Common myeloid progenitor, CD34-positive (primary cell): ENCODE measurements at places on chromosomes 1 and 21.

DNA sequence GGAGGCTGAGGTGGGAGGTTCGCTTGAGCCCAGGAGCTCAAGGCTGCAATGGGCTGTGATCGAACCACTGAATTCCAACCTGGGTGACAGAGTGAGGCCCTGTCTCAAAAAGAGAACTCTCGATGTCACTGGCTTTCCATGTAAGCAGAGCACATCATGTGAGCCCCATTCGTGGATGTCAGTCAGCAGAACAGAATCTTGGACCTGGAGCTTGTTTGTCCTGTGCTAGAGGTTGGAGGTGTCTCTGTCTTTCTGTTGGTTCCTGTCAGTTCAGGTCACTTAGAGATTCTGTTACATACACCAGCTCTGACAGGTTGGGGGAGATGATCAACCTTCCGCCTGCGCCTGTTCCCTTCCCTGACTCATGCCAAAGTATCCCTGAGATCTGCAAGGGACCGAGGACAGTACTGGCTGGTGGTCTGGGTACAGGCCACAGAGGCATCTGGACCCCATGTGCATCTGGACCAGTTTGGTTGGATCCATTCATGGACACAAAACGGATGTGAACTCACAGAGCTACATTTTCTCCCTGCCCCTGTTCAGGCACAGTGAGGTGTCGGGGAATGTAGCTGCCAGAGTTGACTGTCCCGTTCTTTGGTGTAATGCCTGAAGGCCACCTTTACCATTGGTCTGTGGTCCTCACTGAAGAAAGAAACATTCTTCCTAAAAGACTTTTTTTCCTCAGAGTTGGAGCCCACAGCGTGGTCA is 10.0 kb downstream of the ARF1 start:
- DNase-seq, result no peak

DNA sequence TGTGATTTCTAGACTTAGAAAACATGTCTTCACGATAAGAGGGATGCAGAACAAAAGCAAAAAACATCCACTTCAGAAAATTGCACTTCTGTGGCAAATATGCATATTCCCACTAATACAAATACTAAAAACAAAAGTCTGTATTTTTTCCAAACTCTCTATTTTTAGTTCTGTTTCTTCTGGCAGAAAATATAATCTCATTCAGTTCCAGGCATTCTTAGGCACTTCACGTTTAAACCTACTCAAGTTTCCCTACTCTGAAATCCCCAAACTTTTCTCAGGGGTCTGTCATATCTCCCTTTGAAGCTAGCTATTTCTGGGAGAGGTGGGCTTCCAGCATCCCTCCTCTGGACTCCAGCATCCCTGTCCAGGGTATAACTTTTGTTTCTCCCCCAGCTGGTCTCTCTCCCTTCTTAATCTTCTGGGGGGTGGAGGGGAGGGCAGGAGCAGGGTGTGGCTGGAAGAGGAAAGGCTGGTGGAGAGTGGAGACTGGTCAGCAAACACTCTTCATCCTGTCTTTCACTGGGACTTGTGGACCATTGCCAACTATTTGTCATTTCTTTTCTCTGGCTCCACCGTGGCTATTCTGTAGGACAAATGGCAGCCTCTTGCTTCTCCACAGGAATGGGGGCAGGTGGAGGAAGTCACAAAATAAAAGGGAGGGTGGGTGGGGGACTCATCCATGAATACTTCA is 19.6 kb upstream of the NCF2 start:
- DNase-seq, result no peak

- no peak for DNase-seq
Measured at GRCh38 chr1:232037774-232038388, 411.3 kb downstream of the DISC1 start.

- peak; percentile 74 for DNase-seq
Measured at GRCh38 chr1:110003747-110004428, 19.3 kb downstream of the AHCYL1 start.

- DNase-seq, result no peak
Measured at GRCh38 chr21:31985398-31985797, 112.6 kb downstream of the HUNK start.

- no peak for DNase-seq
Measured at GRCh38 chr1:222785529-222785928, 29.3 kb upstream of the DISP1 start.

DNA sequence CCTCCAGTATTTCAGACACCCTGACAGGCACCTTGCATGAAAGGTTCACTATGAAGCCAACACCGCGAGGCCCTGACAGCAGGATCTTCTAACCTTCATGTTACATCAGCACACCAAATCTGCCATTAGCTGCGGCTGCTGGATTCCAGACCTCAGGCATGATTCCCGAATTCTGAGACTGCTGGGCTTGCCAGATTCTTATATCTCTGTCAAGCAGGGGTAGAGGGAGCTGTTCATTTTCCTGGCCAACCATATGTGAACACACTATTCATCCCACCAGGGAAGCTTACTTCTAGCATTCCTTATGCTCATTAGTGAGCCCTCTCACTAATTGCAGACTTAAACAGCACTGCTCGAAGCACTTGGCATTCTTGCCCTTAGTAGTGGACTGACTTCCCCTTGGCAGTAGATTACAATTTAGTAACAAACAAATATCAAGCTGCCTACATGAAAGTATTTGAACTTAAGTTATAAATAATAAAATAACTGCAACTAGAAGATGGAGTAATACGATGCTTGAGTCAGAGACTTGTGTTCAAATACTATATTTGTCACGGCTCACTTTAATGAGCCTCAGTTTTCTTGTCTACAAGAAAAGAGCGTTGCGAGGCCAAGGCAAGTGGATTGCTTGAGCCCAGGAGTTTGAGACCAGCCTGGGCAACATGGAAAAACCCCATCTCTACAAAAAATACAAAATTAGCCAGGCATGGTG is 43.3 kb downstream of the NID1 start:
- DNase-seq, result no peak

DNA sequence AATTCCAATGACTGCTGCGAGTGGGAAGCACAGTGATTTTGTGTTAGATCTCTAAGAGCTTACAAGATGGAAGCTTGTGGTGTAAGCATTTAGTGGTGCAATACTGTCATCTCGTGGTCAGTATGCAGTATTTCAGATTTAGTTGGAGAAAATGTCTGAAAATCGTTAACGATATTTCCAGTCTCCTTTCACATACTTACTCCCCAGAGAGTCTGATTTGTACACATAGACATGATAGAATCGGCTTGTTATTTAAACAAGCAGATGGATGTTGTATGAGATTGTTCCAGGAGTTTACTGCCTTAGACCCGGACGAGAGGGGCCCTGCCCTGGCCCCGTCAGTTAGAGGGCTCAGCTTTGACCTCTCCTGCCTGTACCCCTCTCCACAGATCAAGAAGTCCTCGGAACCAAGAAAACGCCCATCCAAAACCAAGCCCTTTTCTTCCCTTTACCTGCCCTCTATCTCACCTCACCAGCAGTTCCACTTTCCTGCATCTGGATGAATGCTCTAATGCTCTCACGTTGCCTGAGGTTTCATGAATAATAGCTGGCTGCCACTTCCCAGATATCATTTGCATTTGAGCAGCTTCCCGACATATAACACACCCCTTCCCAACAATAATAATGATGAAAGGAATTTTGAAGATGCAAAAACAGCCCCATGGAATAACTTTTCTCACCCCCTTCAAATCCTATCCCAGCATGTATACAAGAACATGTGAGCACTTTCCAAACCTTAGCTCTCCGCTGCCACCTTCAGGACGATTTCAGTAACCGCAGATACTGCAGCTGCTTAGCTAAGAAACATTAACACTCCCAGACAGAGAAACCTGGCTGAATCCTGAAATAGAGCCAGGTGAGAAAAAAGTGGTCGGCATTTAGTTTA is 247.3 kb downstream of the LTN1 start:
- DNase-seq, result peak; percentile 86

DNA sequence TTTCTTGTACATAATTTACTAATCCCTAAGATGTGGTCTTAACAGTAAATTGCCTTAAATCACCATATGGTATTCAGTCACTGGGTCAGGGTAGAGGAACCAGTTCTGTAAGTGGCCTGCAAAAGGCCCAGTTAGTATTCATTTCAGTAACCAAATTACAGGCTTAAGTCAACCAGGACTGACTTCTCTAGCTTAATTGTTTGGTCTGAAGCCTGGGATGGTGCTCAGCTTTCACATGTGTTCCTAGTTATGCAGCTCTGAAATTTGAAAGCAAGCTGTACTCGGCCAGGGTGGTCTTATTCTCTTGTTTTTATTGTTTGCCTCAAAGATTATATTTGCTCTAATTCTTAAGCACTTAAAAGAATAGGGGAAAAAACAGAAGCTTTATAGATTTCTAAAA is 144.6 kb downstream of the MAGI3 start:
- DNase-seq, result no peak

DNA sequence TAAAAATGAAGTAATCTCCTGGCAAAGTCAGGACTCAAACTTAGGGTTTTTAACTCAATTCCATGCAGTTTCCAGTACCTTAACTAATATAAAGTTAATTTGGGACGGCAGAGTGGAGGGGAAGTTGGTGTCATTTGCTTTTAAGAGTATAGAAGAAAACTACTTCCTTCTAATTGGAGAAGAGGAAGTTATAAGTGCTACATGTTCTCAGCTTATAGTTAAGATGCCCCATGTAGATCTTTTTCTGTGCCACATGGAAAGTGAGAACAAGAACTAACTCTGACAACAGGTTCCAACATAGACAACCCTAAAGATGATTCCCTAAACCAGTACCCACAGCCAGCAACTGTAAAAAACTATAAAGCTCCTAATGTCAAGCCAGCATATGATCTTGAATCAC is 11.5 kb downstream of the RRAGC start:
- peak; percentile 15 for DNase-seq

- DNase-seq, result peak; percentile 60
Measured at GRCh38 chr1:234934611-234935033, 194.0 kb downstream of the TOMM20 start.

GRCh38 chr1:58815686-58816071 is 31.8 kb upstream of the JUN start:
- DNase-seq, result peak; percentile 19

DNA sequence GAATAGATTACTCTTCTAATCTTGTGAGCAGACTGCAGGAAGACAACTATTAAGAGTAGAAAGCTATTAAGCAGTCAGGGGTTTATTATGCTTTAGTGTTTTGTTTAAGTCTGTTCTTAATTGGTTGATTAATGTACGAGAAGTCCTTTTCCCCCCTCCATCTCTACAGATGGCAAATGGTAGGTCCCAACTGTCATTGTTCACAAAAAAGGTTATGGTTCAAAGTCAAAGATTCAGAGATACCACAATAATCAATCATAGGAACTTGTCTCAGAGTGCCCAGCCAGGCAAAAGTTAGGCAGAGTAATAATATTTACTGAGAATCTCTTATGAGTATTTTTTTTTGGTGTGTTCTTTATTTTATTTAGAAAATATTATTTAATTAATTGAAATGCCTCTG is 26.8 kb downstream of the NFIA start:
- DNase-seq, result peak; percentile 64

DNA sequence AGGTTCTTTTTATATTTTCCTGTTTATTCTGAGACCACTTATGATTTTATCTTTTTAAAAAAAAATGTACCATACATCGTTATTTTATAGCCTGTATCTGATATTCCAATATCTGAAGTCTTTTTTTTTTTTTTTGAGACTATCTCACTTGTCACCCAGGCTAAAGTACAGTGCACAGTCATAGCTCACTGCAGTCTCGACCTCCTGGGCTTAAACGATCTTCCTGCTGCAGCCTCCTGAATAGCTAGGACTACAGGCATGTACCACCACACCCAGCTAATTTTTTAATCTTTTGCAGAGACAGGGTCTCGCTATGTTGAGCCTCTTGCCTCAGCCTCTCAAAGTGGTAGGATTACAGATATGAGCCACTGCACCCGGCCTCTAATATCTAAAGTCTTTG is 25.1 kb downstream of the BCAR3 start:
- no peak for DNase-seq

DNA sequence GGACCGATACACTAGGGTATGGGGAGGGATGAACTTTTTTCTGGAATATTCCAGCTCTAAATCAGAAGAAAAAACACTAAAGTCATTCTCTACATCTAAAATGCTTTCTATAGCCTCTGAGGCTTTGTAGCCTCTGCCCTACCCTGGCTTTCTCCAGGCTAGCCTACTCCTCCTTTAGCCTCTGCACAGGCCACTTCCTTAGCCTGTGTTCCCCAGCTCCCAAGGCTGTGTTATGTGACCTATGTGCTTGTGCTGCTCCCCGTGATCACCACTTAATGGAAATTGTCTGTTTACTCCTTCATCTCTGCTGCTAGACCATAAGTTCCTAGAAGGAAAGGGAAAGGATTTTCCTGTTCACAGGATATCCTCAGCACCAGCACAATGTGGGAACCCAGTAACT is 92.8 kb downstream of the SEC16B start:
- DNase-seq, result no peak

DNA sequence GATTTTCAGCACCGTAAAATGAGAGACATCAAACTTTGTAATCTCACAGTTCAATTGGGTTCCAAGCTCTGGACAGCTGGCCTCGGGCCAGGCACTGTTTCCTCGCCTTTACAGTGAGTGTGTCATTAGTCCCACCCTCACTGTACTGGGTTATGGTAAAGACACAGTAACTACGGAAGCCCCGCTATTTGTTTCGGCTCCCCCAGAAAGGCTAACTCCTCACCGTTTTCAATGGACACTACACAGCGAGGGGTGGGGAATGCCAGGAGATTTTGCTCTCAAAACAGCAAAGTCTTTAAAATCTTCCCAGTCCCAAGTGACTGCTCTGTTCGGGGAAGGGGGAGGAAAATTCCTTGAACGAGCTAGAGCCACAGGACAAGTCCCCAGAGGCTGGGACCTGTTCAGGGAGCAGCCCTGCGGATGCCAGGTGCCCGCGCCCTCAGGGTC is 757 bp upstream of the SPSB1 start:
- DNase-seq, result peak; percentile 28
